Upper lobe of right lung (tissue), 1 donor: ENCODE measurements at places on chromosomes 11 and 22.
A peak's percentile ranks its signal among the peaks of the same experiment; 100 is the strongest.

GRCh38 chr11:107259811-107260221 lies 197.8 kb downstream of the CWF19L2 start:
- DNase-seq, result no peak

DNA sequence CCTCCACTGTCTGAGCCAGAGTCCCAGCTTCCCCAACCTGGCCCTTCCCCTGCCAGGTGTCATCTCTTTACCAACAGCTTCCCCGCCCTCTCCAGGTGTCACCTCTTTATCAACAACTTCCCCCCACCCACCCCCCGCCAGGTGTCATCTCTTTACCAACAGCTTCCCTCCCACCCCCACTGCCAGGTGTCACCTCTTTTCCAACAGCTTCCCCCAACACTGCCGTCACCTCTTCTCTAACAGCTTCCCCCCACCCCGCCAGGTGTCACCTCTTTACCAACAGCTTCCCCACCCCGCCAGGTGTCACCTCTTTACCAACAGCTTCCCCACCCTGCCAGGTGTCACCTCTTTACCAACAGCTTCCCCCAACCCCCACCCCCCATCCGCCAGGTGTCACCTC lies 29.8 kb upstream of the TTLL12 start:
- no peak for DNase-seq

GRCh38 chr22:20582520-20583361 lies 75.3 kb downstream of the MED15 start:
- no peak for DNase-seq

GRCh38 chr22:30286813-30287647 lies 2.3 kb downstream of the CASTOR1 start:
- DNase-seq, result peak; percentile 89

DNA sequence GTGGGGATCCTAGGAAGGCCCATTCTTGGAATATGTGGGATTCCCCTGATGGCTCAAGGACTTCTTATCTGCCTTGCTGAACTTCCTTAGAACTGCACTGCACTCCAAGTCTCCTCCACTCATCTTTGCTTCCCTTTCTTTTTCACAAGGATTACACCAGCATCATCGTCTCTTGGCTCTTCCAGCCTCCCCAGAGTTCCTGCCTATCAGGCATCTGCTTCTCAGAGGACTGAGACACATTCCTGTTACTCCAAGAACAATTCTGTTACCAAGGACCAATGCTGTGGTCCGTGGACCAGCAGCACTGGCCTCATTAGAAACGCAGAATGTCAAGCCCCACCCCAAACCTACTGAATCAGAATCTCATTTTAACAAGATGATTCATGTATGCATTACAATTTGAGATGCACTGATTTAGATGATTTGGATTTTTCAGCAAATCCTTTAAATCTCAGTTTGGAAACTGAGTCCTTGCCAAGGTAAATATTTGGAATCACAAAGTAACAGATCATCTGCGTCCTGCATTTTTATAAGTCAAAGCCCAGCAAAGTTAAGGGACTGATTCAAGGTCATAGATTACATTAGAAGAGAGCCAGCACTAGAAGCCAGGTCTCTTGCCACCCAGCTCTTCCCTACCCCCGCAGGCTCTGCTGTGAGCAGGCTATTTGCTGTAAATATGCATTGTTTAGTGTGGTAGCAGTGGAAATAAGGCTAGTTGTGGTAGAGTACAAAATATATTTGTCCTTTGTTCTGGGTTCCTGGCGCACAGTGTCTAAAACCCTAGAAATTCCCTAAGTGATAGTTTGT lies 110.9 kb downstream of the SWAP70 start:
- DNase-seq, result no peak

GRCh38 chr11:121904148-121904547 lies 211.9 kb downstream of the BLID start:
- DNase-seq, result no peak

DNA sequence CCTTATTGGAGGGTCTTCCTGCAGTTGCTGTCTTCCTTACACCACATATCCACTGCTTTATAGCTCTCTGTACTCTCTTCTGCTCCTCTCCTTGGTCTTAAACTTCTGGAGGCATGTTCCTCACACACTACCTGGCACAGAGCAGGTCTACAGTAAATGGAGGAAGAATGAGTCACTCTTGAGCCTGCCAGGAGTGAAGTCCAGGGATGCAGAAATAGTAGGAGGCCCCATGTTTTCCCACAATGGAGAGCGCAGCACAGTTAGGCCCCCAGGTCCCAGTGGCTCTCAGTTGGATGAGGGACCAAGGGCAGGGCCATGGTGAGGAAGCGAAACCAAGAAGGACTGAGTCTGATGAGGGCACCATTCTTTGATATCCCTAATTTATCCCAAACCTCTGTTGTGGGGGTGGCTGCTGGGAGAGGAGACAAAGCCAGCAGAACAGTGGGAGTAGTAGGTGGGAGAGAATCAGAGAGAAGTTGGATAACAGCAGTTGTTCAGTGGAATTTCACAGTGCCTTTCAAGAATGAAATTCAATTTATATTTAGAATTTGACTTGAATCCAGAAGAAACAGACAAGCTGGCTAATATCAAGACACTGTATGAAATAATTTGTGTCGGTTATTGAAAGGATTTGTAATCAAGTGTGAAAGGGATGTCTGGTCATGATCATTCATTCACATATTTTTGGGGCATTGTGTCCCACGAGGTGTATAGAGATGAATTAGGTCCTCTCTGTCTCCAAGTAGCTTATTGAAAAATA lies 187.8 kb downstream of the HIPK3 start:
- no peak for DNase-seq

DNA sequence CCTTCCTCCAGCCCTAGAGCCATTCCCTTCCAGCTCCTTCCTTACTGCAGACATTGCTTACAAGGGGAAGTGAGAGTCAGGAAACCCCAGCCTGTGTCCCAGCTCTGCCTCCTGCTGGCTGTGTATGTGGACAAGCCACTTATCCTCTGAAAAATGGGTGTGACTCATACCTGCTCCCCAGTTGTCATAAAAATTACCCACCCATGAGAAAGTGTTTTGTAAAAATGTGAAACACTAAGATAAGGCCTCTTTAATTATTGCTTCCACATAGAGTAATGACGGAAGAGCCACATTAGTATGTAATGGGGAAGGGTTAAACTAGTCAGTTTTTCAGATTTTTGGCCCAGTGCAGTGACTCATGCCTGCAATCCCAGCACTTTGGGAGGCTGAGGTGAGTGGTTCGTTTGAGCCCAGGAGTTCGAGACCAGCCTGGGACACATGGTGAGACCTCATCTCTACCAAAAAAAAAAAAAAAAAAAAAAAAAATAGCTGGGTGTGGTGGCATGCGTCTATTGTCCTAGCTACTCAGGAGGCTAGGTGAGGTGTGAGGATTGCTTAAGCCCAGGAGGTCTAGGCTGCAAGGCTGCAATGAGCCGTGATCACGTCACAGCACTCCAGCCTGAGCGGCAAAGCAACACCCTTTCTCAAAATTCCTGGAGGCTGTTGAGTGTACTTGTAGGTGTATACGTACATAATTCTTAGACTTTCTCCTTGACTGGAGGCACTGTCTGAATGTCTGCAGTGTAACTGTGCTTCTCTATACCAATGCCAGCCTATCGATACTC lies 84.9 kb downstream of the CTTN start:
- DNase-seq, result peak; percentile 83

DNA sequence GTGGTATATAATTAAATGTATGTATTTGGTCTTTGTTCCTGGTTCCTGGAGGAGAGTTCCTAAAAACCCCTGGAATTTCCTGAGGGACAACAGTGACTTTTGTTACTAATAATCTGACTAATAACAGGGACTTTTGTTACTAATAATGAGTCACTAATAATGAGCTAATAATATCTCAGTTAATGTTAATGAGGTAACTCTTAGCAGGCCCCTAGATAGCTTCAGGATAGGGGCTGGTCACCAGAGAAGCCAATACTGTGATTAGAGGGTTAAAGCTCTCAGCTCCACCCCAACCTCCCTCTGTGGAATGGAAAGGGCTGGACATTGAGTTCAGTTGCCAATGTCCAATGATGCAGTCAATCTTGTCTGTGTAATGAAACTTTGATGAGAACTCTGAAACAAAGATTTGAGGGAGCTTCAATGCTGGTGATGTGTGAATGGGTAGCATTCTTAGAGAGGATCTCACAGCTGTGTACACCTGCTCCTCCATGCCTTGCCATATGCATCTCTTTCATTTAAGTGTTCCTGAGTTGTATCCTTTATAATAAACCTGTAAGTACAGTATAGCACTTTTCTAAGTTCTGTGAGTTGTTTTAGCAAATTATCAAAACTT lies 1431.4 kb upstream of the TENM4 start:
- DNase-seq, result no peak

DNA sequence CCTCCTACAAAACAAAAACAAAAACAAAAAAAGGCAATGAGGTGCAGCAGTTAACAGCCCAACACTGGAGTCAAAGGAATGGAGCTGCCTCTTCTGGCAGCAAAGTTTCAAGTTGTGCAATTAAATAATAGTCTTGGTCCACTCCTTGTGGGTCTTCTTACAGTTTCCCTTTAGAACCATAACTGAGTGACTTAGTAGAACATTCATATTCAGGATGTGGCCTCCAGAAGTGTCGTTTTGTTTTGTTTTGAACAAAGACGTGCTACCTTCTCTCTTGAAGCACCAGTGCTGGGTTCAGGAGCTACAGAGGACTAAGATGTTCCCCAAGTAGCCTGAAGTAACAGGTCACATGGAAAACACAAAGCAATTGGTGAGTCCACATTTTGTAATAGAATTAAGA lies 2.0 kb upstream of the JAML start:
- DNase-seq, result no peak

DNA sequence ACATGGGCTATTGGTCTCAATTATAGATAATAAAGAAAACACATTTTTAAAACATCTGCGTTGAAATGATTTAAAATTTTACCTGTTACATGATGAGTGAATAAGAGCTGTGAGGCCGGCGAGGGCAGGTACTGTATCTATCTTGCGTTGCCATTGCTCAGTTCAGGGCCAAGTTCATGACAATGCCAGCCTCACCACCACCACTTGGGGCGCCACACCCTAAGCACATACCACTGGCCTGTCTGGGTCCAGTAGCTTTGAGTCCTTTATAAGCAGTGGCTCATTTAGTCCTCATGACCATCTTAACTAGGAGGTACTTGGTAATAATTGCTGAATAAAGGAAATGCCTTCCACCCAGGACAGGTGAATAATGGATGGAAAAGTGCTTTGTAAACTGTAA lies 14.5 kb upstream of the MB start:
- DNase-seq, result peak; percentile 73

- DNase-seq, result no peak
Observed at GRCh38 chr11:26143566-26144290, 188.2 kb upstream of the ANO3 start.

DNA sequence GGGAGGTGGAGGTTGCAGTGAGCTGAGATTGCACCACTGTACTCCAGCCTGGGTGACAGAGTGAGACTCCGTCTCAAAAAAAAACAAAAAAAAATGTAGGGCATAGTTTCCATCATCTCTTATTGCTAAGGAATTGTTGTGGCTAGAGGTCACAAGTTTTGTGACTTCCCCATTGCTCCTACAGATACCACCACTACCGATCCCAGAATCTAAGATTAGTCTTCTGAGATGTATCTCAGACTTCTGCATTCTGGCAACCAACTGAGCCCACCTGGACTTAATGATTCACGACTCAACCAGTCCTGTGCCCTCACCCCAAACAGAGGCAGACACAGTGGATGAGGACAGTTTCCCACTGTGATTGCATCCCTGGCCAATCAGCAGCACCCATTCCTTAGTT lies 148.9 kb downstream of the NECTIN1 start:
- DNase-seq, result no peak

DNA sequence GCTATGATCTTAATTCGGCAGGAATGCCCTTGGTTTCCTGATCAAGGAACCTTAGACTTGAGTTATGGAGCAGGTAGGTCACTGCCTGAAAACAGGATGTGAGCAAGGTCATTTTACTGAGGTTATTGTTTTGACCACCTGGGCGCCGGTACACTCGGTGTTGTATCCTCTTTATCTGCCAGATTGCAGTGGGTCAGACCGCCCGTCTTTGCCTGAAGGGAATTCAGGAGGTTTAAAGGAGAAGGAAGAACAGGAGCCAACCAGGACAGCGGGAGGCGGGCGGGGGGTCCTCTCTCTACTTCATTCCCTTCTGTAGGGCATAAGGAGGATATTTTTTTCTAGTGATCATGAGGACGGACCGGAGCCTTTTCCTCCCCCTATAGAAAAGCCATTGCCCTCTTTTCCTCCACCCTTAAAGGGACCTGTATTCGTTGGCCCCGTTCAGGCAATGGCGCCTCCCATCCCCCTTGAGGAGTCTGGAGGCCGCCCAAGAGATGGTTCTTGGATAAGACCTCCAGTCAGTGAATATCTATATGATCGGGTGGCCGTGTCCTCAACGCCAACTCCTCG lies 649 bp downstream of the MS4A15 start:
- no peak for DNase-seq

GRCh38 chr11:120028897-120029258 lies 109.0 kb downstream of the TRIM29 start:
- no peak for DNase-seq

GRCh38 chr22:39723899-39724351 lies 153.4 kb downstream of the CACNA1I start:
- DNase-seq, result peak; percentile 36

GRCh38 chr22:48921411-48921903 lies 906.2 kb downstream of the BRD1 start:
- peak; percentile 36 for DNase-seq

DNA sequence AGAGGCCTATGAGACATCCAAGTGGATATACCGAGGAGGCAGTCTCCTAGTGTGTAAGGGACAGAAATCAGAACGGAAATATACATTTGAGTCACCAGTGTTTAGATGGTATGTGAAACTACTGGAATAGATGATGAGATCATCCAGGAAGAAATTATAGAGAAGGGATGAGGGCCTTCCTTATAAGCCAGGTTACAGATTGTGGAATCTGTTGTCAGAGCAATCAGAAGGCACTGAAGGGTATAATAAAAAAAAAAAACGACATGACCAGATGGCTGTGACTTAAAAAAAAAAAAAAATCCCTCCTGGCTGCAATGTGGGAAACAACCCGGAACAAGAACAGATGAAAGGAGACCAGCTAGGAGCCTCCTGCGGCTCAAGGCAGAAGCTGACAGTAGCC lies 2.7 kb downstream of the MAJIN start:
- DNase-seq, result no peak

- no peak for DNase-seq
Observed at GRCh38 chr11:87280143-87280542, 242.4 kb downstream of the TMEM135 start.

DNA sequence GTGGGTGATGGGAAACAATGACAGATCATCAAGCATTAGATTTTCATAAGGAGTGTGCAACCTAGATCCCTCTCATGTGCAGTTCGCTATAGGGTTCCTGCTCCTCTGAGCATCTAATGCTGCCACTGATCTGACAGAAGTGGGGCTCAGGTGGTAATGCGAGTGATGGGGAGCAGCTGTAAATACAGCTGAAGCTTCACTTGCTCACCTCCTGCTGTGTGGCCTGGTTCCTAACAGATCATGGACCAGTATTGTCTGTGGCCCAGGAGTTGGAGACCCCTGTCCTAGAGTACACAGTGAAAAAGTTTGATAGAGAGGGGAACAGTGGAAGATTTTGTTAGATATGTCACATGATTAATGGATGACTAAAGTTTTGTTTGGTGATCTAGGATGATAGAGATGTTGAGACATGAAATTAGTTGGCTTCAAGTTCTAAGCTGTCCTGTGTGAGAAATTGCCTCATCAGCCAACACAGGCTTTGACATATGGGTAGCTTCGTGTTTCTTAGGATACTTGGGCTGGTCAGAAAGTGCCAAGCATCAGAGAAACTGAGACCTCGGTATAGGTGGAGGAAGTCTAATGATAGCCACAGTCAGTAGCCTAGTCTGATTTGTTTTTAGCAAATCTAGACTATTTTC lies 47.4 kb downstream of the ARHGEF12 start:
- DNase-seq, result no peak

GRCh38 chr11:26622181-26622580 lies 50.1 kb upstream of the MUC15 start:
- DNase-seq, result no peak
